NCI-H2029 treated with DMSO at 0.1 percent for 48 hours (cell line): ENCODE measurements at places on chromosomes 4 and X.
A peak's percentile ranks its signal among the peaks of the same experiment; 100 is the strongest.

DNA sequence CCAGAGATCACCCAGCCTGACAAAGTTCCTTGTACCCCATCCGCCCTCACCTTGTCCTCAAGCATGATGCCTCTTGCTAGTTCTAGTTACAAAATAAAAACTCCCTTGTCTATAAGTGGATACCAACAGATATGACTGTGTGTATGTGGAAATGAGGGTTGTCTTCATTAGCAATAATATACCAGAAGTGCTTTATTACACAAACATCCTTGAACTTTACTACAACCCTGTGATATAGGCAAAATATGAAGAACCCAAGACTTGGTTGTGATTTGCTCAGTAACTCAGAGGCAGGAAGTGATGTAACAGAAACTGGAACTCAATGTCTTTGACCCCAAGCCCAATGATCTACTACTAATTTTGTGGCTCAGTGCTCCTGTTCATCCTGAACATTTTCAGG, 97.6 kb downstream of the AKAP4 start:
- no peak for DNase-seq

GRCh38 chrX:136147976-136148375, 643 bp downstream of the FHL1 start:
- DNase-seq, result no peak

- DNase-seq, result no peak
These were observed 66.5 kb upstream of the PAGE1 start for GRCh38 chrX:49762175-49762720.

GRCh38 chr4:7389719-7390118, 45.0 kb downstream of the PSAPL1 start:
- no peak for DNase-seq

DNA sequence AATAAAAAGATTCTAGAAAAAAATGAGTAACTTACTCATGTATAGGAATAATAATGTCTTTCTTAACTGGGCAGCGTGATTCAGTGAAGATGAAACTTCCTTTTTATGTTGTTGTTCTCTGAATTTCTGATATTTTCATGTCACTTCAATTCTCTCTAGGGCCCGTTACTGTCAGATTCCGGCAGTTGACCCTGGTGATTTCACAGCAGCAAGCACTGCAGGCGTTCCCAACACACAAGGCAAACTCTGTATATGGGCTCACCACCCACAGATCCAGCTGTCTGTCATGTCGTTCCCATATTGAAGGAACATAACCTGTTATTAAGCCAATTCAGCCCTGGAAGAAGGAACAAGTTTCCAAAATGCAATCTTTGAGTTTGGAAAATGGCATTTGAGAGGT, 288.3 kb upstream of the GALNTL6 start:
- no peak for DNase-seq

- DNase-seq, result no peak
These were observed 73.9 kb downstream of the PSAPL1 start for GRCh38 chr4:7360806-7361205.

- DNase-seq, result no peak
These were observed 80.4 kb upstream of the GRPR start for GRCh38 chrX:16042980-16043379.

DNA sequence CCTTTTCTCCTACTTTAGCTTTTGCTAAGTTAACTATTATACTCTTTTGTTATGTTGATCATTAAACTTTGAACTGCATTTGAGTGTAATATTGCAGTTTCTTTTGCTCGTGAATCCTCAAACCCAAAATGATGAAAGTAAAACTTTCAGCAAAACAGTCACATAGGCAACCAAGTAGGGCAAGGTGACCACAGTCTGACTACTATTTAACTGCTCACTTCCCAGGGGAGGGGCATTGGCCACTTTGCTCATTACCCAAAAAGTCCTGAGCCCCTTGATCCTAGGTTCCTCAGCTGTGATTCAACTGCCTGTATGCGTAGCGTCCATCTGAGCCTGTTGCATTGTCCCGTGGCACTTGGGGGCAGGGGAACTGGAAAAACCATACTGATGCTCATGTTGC, 17.0 kb downstream of the RBMX2 start:
- no peak for DNase-seq

GRCh38 chr4:7802093-7802726, 137.5 kb downstream of the AFAP1 start:
- DNase-seq, result peak; percentile 46

GRCh38 chr4:107213410-107213809, 177.3 kb upstream of the DKK2 start:
- DNase-seq, result no peak

- DNase-seq, result no peak
These were observed 75.6 kb upstream of the BCOR start for GRCh38 chrX:40173143-40174000.

- no peak for DNase-seq
These were observed 2.7 kb downstream of the FOXO4 start for GRCh38 chrX:71098302-71098701.

DNA sequence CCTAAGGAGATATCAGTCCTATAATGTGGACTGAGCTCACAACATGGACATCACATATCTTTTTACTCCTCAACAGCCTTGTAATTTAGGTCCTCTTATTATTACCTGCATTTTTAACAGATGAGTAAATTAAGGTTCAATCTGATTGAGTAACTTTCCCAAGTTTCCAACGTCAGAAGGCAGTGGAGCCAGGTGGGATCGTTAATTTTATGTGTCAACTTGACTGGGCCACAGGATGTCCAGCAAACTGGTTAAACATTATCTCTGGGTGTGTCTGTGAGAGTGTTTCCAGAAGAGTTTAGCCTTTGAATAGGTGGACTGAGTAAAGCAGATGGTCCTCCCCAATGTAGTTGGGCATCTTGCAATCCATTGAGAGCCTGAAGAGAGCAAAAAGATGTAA, 59.0 kb upstream of the SLIT2 start:
- DNase-seq, result no peak

- DNase-seq, result no peak
These were observed 1.0 kb upstream of the SNCA start for GRCh38 chr4:89837993-89838390.

- DNase-seq, result no peak
These were observed 89.7 kb downstream of the LINC00632 start for GRCh38 chrX:140799216-140799615.

DNA sequence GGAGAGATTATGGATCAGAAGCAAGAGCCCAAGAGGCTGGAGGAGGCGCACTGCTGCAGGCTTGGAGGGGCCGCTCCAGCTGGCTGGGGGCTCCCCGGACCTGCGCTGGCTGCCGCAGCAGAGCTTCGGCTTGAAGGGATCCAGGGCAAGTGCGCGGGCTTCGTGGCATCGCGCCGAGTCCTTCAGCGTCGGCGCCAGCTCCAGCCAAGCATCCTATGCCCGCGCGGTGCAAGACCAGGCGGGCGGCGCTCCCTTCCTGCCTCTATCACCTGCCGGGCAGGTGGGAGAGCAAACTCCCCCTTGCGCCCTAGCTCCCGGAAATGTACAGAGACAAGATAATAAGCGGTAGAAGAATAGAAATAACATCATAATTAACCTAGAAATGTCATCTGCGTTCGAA, 10.5 kb upstream of the UCP1 start:
- DNase-seq, result peak; percentile 6

GRCh38 chrX:9341291-9342201, 123.3 kb upstream of the TBL1X start:
- DNase-seq, result no peak

- no peak for DNase-seq
These were observed 14.9 kb downstream of the PARM1 start for GRCh38 chr4:74947798-74948197.

- DNase-seq, result no peak
These were observed 41.9 kb upstream of the SOD3 start for GRCh38 chr4:24753519-24753918.

DNA sequence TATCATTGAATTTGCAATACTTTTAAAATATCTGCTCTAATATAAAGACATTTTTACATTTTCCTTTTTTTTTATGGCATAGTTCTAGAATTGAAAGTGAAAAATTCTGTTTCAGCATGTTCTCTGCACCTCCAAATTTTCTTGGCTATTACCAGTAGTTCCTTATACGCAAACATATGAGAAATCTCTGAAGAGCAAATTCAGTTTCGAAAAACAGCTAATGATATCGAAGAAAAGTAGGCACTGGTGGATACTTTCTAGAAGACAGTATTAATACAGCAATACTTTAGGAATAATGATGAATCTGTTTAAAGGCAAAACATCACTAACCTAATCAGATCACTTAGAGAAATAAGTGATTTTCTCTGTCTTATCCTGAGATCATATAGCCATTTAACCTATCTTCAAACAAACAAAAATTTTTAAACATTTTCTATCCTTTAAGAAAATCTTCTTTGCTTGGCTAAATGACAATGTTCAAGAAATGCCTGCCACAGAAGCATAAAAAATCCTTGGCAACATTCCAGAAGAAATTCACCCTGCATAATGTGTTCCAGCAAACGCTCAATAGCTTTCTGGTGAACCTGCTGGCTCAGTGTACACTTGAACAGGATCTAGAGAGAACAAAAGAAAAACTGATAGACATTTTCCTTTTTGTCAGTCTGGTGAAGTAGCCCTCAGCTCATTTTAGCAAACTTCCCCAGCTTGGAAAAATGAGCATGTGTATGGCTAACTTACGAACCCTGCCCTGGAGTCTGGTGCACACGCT, 51.2 kb upstream of the KLF3 start:
- peak; percentile 60 for DNase-seq

- no peak for DNase-seq
These were observed 150.0 kb downstream of the TET2 start for GRCh38 chr4:105296672-105297071.

- no peak for DNase-seq
These were observed 1.9 kb downstream of the PRDM5 start for GRCh38 chr4:120920666-120921065.

DNA sequence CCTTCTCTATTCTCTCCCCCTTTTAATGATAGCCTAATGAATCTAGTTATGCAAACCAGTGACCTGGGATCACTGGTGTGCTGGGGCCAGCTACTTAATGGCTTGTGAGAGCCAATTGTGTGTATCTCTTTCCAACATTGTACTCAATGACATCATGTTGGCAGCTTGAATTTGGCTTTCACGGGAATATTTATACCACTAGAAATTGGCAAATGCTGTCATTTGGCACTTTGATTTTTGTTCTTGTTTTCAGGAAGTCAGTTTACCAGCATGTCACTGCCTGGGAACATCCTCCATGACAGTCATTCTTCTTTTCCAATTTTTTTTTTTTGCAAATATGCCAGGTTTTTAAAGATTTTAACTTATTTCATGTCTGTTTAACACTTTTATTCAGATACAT, 1685.3 kb downstream of the STIM2 start:
- no peak for DNase-seq

GRCh38 chr4:101005659-101006058, 341.7 kb downstream of the PPP3CA start:
- no peak for DNase-seq

DNA sequence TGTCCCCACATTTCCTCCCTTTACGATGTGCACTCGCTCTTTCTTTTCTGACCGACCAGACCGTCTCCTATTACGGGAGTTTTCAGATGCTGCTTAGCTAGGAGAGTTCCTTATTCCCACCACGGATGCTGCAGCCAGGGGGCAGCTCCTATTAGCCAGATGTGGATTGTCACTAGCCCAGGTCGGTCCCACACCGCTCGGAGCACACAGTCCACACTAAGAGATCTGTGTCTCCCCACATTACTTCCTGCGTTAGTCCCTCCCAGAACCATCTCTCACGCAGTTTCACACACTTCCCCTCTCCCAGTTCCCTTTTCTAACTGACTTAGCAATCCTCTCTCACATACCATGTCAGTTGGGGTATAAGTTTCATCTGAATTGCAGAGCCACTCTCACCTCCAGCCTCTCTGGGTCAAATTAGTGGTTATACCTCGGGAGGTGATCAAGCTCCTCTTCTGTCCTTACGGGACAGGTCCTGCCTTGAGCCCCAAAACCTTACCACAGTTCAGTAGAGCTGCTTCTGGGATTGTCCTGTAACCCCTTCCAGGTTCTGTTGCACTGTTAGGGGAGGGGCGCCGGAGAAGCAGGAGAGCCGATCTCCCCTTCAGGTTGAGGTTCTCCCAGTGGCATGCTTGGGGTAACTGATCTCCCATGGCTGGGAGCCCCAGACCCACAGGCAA, 28.2 kb downstream of the SULT1E1 start:
- DNase-seq, result no peak

GRCh38 chr4:177680308-177680707, 238.1 kb upstream of the AGA start:
- DNase-seq, result no peak

- no peak for DNase-seq
These were observed 434.6 kb downstream of the PCDH11X start for GRCh38 chrX:92213786-92214185.

- DNase-seq, result no peak
These were observed 161.0 kb upstream of the GATB start for GRCh38 chr4:151921811-151922210.

GRCh38 chr4:74997948-74998729, 65.2 kb downstream of the PARM1 start:
- DNase-seq, result no peak

- DNase-seq, result no peak
These were observed 160.0 kb downstream of the HNRNPD start for GRCh38 chr4:82213485-82214417.

DNA sequence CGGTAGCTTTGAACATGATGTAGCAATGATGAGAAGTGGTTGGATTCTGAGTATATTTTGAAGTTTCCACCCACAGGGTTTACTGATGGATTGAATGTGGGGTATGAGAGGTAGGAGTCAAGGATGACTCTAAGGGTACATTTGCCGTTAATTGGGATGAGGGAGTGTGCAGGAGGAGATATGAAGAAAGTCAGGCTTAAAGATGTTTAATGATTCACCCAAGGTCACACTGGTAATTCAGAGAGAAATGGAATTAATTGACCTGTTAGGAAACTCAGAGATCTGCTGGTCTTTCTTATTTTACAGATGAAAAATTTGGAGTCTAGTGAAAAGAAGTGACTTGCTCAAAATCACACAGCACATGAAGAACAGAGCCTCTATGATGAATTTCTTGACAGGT, 390.7 kb downstream of the GBA3 start:
- DNase-seq, result no peak

DNA sequence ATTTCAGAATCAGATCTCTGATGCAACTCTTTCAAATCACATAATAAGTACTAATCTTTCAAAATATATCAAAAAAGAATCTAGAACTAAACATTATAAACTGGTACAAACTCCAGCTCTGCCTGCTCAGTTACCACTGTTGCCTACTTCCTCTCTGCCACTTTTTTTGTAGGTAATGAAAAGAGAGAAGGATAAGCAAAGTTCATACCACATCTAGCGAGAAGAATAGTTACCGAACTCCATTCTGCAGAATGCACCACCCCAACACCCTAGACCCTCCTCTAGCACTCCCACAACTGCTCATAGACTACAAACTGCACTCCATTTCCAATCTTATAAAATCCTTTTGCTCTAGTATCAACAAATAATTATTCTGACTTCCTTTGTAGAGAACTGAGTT, 19.7 kb upstream of the LRBA start:
- DNase-seq, result peak; percentile 87

- DNase-seq, result no peak
These were observed 221.0 kb upstream of the BCOR start for GRCh38 chrX:40318801-40319200.

GRCh38 chrX:125544031-125544660, 224.5 kb downstream of the TEX13C start:
- no peak for DNase-seq

- DNase-seq, result no peak
These were observed 284.0 kb downstream of the BCOR start for GRCh38 chrX:39813631-39814277.

GRCh38 chr4:6393066-6393465, 79.3 kb downstream of the PPP2R2C start:
- DNase-seq, result no peak

GRCh38 chrX:100895365-100896075, 21.4 kb upstream of the NOX1 start:
- DNase-seq, result peak; percentile 0

- DNase-seq, result peak; percentile 30
These were observed 20.3 kb downstream of the MEPE start for GRCh38 chr4:87853108-87853507.
